Dermis blood vessel endothelial cell (primary cell): ENCODE measurements at places on chromosomes 2 and 18.

DNA sequence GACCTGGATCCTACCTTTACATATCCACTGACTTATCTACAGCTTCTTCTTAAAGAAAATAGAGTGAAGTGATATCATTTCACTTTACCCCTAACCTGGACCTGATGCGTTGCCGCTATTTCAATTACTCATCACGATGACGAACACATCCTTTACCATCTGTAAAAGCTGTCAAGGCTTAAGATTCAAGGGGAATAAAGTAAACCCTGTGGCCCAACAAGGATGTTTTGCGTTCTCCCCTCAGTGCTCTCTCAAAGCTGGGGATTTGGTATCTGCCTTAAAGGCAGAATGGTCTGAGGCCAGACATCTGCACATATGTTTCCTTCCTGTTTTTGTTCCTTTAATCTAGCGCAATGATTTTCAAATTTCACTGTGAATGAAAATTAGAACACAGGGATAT lies 100.1 kb upstream of the KLF7 start:
- peak; percentile 52 for DNase-seq

DNA sequence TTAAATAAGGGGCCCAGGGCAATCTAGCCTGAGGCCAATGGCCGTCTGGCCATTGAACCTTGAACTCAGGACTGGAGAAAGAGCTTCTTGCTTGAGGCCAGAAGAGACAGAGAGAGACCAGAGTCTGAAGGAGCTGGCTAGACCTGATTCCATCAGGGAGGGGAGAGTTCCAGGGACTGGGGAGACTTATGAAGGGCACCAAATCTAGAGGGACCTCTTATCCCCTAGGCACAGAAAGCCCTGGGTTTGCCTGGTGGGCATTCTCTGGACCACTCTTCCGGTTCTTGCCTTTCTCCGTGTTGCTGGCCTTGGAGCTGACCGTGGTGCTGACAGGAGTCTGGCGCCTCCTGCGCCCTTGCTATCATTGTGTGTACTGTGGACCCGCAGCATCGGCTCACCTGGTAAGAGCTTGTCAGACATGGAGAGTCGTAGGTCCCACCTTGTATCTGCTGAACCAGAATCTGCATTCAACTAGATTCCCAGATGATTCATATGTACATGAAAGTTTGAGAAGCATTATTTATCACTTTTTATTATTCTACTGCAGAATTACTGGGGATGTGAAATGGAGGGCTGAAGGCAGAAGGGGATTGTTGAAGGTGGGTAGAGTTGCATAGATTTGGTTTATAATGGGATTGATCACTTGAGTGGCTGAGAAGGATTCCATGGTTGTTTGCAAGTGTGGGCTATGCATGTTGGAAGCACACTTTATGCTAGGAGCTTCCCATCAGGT lies 4.3 kb upstream of the TRPM8 start:
- DNase-seq, result peak; percentile 58

GRCh38 chr18:79982736-79983135 lies 5.6 kb downstream of the TXNL4A start:
- DNase-seq, result peak; percentile 25

DNA sequence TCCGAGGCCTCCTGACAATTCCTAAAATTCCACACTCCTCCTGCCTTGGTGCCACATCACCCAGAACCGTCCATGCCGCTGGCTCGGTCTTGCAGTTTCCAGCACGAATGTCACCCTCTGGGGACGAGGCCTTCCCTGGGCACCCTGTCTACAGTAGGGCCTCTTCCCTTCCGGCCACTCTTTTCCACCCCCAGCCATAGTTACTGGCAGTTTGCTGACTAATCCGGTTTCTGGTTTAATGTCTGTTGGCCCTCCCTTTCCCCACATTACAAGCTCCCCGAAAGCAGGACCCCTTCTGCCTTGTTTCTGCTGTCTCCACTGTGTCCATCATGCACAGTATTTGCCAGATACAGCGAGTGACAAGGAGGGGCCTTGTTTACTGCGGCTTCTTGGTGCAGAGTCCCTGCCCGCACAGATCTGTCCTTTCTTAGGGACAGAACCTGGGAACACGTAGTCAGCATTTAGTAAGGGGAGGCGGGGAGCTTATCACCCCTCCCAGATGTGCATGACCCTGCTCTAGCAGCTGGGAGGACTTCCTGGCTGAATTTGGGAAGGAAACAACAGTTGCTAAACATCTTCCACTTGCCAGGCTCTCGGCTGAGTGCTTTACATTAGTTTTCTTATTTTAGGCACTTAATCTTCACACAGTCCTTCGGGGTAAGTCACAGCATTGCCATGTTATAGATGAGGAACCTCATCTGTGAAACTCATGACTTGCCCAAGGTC lies 23.6 kb upstream of the CATIP start:
- no peak for DNase-seq

DNA sequence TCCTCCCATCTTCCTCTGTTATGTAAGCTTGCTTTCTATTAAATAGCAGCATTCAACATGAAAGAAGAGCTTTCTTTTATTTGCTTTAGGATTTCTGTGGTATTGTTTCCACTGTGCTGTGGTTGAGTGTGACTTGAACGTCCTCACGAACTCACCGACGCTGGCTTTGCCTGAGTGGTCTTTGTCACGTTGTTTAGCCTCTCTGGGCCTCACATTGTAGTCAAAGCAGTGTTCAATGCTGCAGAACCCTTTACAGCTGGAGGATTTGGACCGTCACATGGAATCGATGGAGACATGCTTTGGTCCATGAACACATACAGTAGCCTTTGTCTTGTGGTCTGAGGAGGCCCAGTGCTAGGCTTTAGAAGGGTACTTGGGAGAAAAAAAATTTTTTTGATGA lies 66.3 kb downstream of the TANC1 start:
- no peak for DNase-seq

DNA sequence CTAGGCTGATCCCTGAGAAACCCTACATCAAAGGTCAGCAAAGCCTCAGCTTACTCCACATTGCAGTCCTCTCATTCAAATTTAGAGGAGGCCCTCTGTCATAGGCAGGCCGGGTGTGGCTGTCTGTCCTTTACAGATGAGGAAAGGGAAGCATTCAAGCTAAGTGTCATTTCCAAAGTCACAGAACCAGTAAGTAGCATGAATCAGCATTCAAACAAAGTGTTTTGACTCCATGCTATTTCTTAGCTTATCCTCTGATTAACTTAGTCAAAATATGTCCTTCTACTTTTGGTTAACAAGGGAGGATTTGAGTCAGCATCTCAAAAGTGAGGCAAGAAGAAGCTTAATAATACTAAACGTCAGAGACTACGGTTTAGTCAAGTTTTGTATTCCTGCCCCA lies 409.0 kb upstream of the POU3F3 start:
- DNase-seq, result no peak
